RPMI7951 (cell line): ENCODE measurements at places on chromosomes 12 and 14.
A peak's percentile ranks its signal among the peaks of the same experiment; 100 is the strongest.

DNA sequence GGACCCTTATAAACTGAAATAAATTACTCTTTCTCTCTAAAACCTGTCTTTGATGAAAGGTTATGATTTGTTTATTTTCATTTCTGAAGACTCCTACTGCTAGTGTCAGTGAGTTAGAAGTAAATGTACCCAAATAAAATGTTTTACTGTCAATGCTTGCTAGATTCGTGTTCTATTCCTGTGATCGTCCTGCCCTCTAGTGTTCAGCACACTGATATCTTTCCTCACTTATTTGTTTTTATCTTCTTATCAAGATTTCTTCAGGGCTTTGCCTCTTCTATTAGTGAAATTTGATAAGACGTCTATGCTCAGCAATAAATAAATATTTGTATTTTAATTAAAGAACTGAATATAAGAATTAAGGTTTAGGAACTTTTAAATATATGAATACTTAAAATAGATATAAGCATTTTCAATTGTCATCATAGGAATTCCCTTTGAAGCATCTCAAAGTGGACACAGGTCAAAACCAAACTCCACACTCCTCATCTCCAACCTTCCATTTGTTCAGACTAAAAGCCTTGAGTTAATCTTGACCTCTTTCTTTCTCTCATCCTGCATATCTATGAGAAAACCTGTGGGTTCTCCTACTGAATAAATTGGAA is 75.8 kb downstream of the C12orf50 start:
- DNase-seq, result peak; percentile 10

- DNase-seq, result peak; percentile 64
Observed at GRCh38 chr12:116599285-116600136, 40.3 kb downstream of the MAP1LC3B2 start.

GRCh38 chr12:10721651-10722501 is 1.2 kb downstream of the YBX3 start:
- DNase-seq, result peak; percentile 85

- no peak for DNase-seq
Observed at GRCh38 chr12:87861791-87862190, 167.4 kb downstream of the C12orf50 start.

DNA sequence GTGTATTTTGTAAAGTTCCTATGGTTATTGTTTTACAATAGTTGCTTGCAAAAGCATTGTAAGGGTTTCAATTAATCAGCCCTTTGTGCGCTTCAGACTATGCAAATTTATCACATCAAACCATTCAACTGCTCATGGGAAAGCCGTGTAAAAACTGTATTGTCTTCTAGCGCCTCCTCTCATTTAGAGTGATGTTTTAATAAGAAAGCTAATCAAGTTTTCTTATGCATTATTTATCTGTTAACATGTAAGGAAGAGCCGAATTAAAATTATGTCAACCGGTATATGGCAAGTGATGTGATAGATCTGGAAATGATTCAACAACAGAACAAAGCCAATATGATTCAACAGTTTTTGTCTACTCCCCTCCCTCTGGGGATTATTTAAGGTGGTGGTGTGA is 92.5 kb upstream of the RFX4 start:
- no peak for DNase-seq

DNA sequence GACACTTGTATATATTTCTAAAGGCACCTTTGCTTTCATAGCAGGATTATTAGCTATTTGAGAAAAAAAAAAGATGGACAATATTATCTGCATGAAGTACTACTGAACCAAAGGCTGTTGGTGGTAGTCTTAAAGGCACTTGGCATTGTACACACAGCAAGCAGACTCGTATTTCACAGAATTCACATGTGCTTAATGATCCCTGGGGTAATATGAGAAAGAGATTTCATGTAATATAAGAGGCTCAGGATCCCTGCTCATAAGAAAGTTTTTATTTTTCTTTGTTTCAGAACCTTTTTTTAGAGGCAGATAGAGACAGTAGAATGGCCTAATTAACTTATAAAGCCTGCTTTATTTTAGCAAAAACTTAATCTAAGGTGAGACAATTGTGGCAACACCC is 59.5 kb downstream of the SYNE2 start:
- DNase-seq, result no peak

- no peak for DNase-seq
Observed at GRCh38 chr14:73722581-73722980, 8.4 kb upstream of the PNMA1 start.

- DNase-seq, result no peak
Observed at GRCh38 chr12:38961683-38962082, 56.3 kb upstream of the CPNE8 start.

DNA sequence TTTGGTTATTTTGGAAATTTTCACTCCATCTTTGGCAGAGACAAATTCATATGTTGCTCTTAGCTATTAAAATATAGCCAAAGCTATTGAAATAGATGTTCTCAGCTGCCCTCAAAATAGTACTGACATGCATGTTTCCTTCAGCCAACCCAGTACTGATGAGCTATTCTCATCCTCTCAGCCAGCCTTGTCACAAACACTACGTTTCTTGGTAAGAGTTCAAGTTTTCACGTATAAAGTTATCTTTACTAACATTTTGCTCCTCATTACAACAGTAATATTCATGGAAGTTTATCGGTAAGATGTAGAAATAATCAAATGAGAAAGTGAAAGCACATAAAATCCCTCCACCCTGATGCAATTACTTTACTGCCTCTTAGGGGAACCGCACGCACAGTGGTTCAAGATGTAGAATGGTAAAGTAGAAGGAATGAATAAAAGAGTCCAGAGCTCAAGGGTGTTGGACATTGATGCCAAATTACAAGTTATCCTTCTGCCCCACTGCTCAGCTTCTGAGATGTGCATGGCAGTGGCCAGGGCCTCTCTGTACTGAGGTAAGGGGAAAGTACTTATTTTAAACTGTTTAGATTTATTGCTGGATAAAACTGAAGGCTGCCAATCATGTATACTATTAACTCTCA is 20.7 kb downstream of the GCH1 start:
- DNase-seq, result peak; percentile 30

- DNase-seq, result no peak
Observed at GRCh38 chr12:61111218-61111617, 1149.0 kb upstream of the USP15 start.

DNA sequence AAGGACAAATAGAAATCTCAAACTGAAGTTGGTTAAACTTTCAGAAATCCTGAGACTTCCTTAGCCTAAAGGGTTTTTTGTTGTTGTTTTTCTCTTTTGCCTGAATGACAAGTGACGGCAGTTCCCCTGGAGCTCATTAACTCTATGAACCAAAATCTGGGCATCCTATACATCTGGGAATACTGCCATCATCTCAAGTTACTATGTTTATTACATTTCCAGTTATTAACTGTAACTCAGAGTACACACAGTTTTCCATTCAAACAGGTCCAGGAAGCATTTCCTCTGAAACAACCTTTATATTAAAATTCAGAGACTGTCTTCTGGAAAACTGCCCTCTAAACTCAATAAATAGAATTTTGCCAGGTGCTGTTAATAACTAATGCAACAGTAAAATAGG is 55.6 kb upstream of the CDKL1 start:
- no peak for DNase-seq

DNA sequence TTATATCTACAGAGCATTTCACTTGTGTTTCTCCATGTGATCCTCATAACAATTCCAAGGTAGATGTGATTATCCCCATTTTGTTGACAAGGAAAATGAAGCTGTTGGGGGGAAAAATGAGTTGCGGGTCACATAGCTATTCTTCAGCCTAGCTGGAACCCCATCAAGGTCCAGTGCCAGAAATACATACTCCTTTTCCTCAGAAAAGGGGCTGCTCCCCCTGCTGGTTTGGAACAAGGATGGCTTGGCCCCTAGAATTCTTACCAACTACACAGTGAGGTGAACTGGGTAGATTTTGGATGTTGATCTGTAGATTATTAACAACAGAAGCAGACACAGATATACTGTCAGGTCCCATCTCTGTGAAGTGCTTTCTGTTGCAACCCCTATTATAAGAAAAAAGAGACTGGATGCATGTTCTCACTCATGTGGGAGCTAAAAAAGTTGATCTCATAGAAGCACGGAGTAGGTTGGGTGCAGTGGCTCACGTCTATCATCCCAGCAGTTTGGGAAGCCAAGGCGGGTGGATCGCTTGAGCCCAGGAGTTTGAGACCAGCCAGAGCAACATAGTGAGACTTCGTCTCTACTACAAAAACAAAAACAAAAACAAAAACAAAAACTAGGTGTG is 8.9 kb downstream of the IKZF4 start:
- peak; percentile 50 for DNase-seq

DNA sequence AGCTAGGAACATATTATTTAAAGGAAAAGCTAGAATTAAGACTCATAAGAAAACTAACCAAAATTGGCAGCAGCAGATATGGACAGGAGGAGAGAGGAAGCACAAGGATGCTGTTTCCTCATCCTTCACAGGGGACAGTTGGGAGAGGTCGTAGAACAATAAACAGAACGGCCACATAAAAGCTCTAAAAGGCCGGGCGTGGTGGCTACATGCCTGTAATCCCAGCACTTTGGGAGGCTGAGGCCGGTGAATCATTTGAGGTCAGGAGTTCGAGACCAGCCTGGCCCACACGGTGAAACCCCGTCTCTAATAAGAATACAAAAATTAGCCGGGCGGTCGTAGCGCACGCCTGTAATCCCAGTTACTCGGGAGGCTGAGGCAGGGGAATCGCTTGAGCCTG is 10.5 kb downstream of the TCL1B start:
- DNase-seq, result no peak

- no peak for DNase-seq
Observed at GRCh38 chr12:70267550-70267949, 24.3 kb downstream of the CNOT2 start.
